AG08395 (cell line): ENCODE measurements at places on chromosomes 7 and 10.

- DNase-seq = no peak
Observed at GRCh38 chr7:23471106-23471859, 992 bp upstream of the IGF2BP3 start.

DNA sequence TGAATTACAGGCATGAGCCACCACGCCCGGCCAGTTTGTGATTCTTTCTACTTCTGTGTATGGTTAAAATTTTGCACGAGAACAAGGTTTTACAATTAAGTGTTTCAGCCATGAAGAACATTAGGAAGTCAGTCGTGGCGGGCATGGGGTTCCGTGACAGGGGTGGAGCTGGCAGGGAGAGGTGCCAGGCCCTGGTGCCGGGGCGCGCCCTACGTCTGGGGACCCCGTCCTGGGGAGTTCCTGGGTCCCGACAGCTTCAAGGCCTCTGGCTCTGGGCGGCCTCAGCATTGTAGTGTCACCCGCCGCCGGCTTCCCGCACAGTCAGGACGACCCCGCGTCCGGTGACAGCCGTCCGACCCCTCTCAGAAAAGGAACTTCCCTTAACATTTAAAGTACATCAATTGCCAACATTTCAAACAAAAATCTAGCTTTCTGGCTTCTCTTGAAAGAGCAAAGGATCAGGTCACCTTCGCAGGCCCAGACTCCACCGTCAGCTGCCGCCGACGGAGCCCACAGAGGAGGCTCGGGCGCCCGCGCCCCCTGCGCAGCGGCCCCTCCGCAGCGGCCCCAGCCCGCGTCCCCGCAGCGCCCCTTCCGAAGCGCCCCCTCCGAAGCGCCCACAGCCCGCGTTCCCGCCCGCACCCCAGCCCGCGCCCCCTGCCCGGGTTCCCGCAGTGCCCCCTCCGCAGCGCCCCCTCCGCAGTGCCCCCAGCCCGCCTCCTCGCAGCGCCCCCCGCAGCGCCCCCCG, 23.2 kb upstream of the MKI67 start:
- DNase-seq = no peak

GRCh38 chr7:92584953-92585352, 5.2 kb downstream of the FAM133B start:
- DNase-seq = no peak

DNA sequence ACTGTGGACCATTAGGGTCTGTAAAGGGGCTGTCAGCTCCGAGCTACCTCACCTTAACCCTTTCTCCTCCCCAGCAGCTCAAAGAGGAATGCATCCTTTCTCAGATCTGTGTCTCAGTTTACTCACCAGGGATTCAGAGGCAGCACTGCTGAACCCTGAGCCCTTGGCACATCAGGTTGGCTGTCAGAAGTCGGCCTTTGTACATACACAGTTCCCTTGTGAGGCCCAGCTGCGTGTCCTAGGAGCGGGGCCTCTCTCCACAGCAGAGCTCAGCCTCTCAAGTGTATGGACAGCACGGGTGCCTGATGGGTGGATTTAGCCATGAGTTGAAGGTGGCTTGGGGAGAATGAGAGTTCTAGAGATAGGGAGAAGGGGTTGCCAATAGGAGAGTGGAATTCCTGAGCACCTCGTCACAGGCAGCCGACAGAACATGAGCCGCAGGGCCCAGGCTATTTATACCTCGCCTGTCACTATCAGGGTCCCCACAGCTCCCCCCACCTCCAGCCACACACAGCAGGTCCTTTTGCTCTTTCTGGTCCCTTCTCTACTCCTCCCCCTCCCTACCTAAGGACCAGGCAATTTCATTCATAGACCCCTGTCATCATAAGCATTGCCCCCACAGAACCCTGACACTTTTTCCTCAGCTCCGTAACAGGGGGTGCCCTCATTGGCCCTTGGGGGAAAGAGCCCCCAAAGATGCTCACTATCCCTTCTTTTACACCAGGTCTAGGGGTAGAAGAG, 2.1 kb upstream of the FLNC start:
- DNase-seq = peak; percentile 69

DNA sequence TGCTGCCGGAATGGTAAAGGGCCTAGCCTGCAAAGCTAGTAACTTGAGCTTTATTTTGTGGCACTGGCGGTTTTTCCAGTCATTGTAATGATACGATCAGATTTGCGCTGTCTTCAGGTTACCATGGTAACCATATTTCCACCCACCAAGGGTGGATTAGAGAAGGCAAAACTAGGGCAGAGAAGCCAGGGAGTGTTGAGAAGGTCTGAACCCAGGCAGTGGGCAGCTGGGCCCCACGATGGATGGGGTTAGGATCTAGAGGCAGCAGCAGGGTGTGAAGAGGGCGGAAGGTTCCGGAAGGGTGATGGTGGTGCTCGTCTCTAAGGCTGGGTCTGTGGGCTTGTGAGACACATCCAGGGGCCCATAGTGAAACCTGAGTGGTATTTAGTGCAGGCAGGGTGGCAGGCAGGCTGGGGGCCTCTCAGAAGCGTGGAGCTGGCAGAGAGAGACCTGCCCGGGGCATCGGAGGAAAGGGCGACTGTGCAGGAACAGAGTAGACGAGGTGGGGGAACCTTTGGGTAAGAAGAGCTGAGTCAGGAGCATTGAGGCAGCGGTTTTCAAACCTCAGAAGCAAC, 87.9 kb upstream of the GTF2I start:
- no peak for DNase-seq

- no peak for DNase-seq
Observed at GRCh38 chr7:40536421-40536820, 401.6 kb downstream of the SUGCT start.

GRCh38 chr7:86058649-86059048, 585.1 kb upstream of the GRM3 start:
- no peak for DNase-seq

DNA sequence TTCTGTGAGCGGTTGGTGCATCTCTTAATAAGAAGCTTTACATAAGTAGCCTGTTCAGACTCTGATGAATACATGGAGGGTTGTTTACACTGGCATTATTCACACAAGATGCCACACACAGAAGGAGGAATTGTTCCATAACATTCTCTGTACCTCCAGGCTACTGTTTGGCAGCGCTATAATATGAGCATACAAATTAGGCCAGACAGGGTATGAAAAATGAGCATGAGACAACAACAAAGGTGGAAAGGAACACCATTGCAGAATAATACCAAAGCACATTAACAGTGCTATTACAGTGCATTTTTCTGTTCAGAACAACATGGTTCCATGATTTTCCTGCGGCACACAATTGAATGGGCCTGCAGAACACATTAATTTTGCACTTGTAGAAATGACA, 417.2 kb upstream of the C7orf33 start:
- DNase-seq = no peak

DNA sequence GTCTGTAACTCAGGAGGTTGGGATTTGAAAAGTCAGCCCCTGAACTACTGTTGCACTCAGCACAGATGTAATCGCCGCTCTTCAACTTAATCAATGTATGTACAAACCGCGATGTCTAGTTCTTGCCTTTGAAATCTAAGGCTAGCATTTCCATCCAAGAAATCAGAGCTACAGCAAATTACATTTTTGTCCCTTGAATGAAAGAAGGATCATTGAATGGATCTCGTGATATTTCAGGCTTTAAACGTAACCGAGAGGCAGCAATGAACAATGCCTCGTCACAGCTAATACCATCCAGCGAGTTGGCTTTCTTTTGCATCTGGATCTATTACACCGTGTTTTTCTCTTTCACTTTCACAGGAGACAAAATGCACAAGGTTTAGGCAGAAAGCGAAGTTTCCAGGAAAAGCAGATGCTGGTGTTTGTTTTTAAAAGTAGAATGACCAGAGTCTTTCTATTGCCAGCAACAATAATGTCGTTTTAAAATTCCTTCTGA, 5.5 kb downstream of the SKIDA1 start:
- peak; percentile 68 for DNase-seq

DNA sequence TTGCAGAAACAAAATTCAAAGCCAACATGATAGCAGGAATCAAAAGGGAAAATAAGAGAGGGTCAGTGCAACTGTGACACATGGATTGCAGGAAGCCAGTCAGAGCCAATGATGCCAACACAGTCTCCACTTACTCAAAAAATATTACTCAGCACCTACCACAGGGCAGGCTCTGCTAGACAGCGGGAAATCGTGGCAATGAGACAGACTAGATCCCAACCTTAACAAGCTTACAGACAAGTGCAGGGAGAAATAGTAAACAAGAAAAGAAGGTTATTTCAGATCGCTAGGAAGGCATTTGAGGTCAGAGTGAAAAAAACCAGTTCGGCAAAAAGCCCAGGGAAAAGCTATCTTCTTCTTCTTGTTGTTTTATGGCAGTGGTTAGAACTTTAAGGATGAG, 45.2 kb upstream of the NPFFR1 start:
- DNase-seq = peak; percentile 25

DNA sequence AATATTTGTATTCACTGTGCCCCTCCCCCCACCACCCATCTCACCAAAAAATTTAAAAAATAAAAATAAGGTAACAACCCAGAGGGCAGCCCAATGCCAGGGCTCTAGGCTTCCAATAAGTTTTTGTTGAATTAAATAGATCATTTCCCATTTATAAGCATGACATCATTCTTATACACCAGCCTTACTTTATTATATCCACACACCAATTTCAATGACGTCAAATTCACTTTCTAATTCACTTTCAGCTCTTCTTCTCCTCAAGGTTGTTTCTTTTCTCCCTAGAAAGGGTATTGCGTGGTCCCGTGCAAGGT, 1.2 kb upstream of the DKK1 start:
- DNase-seq = no peak

- DNase-seq = peak; percentile 24
Observed at GRCh38 chr10:74530981-74531380, 295.4 kb upstream of the KAT6B start.

DNA sequence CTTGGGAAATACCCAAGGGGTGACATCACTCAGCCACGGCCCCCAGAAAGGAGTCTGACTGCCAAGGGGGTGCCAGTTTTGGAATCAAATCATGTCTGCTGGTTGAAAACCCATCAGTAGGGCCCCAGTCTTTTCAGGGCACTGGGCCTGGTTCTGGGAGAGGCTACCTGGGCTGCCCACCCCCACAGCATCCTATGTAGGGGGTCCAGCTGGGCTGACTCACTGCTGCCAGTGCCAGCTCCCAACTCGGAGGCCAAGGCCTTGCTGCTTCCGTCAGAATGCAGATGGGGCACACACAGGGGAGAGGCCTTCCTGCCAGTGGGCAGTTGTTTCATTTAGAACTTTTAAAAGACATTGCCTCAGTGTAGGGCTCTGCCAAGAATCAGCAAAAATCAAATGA, 39.5 kb upstream of the DMBT1 start:
- DNase-seq = peak; percentile 7

DNA sequence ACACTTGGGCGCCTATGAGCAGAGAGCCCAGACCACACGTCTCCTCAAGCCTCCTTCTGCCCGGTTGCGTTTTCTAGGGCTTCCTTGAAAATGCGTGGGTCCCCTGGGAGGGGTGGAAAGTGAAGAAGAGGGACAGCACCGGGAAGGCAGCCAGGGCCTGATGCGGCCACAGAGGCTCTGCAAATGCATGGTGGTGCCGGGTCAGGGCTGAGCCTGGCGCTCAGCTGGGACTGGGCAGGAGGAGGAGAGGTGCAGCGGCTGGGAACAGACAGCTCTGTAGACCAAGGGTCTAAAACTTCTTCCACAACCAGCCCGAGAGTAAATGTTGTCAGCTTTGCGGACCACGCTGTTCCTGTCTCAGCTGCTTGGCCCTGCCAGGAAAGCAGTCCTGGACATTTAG, 1.6 kb downstream of the DPYSL4 start:
- no peak for DNase-seq
